T-cell (primary cell): ENCODE measurements at places on chromosomes 6 and 20. TPM values are rescaled to one million over a fixed set of nuclear protein-coding genes. Genes with fewer than 3 reads are reported as not detected.

- DNase-seq, result peak; percentile 54
These were observed 66.7 kb upstream of the TIAM2 start for GRCh38 chr6:154928325-154928922.

DNA sequence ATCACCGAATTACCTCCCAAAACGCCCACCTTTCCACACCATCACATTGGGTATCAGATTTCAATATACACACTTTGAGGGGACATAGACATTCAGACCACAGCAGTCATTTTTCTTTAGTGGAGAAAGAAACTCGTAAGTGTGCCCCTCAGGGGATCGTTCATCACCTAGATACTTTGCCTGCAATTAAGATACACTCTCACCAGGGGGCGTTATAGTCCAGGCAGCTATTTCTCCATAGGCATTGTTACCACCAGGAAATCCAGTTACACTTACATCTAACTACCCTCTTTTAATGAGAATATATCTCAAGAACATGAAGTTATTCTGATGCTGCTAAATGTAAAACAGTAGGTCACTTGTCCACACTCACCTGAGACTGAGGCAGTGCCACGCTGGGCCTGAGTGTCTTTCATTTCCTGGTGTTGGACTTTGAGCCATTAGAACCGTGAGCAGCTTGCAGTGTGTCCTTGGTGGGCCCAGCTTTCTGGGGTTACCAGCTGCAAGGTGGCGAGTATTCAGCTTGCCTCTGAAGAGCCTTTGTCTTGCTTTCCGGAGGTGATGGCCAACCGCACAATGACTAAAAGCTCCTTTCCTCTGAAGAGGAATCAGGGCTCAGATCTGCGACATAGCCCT lies 35.1 kb upstream of the UNC93A start:
- no peak for DNase-seq

GRCh38 chr6:134517868-134518267 lies 200.0 kb upstream of the SGK1 start:
- no peak for DNase-seq

- no peak for DNase-seq
These were observed 89.0 kb upstream of the SUPT3H start for GRCh38 chr6:45466686-45467085.

DNA sequence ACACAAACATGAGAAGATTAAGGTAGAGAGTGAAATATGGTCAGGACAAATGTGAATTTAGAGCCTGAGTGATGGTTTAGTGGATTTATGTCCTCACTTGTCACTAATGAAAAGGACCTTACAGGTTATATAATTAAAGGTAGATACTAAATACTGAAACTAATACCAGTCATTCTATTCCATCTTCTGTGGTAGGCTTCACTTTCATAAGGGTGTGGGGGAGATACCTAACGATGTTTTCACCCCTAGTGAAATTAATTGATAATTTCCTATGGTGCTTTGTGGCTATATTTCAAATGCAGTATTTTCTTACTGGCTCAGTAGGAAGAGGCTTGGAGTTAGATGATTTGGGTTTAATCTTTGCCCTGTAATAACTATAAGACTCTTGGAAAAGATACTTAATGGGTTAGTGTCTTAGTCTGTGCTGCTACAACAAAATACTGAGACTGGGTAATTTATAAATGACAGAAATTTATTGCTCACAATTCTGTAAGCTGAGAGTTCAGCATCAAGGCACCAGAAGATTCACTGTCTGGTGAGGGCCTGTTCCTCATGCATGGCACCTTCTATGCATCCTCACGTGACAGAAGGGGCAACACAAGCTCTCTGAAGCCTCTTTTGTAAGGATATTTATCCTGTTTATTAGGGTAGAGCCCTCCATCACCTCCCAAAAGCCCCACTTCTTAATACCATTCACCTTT lies 21.3 kb downstream of the RNF217 start:
- DNase-seq, result no peak

DNA sequence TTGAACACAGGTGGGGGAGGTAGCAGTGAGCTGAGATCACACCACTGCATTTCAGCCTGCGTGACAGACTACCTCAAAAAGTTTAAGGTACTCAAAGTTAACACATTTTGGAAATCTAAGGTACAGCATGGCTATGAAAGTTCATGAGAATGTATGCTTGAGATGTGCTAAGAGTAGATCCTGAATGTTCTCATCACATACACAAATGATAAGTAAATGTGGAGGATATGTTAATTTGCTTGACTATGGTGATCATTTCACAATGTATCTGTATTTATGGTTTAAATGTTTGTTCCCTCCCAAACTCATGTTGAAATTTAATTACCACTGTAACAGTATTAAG lies 20.1 kb upstream of the SERPINB1 start:
- DNase-seq, result no peak

DNA sequence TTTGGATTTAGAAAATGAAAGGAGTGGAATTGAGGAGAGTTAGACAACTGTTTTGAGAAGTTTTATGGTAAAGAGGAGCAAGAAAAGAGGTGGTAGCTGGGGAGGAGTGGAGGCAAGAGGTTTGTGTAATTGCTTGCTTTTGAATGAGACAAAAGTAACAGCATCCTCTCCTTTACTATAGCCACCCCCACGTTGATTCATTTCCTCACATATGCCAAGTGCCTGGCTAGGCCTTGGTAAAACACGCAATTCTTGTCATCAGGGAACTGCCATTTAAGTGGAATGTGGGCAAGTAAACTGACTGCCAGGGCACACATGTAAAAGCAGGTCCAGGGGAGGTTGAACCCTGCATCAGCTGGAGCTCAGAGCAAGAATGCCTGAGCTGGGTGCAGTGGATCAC lies 4.1 kb downstream of the MTRES1 start:
- DNase-seq, result no peak

DNA sequence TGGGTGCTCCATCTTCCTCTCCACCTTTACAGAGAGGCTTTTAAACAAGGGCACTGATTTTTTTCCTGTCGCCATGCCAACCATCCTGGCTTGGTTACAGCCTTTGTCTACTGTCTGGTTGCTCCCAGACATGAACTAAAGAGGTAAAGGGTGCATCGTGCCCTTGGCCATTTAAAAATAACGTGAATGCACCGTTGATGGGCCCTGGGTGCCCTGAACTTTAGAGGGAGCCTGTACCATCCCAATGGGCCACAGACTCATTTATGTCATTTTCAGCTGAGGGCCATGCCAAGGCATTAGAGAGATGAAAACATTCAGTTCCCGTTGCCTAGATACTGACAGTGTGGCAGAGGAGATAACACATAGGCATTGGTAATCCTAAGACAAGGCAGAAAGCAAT lies 23.3 kb downstream of the TMC2 start:
- no peak for DNase-seq

GRCh38 chr20:63103402-63104311 lies 96.9 kb upstream of the BHLHE23 start:
- DNase-seq, result no peak

DNA sequence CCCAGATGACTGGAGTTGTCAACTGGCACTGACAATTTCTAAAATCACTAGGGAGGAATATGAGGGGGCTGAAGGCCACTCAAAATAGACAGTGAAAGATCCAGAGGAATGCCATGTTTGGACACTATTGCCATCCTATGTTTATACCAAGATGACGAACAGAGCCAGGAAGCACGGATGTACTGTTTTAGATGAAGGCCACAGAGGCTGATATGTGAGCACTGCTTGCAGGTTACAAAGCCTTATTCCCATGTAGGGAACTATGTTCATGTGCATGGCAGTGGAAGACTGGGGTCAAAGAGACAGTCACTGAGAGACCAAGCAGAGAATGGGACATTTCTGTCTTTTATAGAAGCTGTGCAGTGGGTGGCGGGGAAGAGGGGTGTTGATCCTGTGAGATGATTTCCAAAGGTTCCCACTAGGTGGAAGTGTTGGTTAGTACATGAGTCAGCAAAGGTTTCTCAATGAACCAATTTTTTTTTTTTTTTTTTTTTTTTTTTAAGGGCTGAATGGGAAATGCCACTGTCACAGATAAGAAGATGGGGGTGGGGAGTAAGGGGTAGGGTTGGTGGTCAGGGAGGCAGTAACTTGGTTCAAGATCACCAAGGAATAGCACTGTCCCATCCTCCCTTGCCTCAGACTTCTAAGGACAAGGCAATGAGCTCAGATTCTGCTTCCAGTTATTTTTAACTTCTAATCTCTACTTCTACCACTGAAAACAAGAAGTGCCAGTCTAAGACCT lies 46.7 kb upstream of the MOCS1 start:
- no peak for DNase-seq

GRCh38 chr20:15406072-15406471 lies 1068.7 kb upstream of the FLRT3 start:
- no peak for DNase-seq

DNA sequence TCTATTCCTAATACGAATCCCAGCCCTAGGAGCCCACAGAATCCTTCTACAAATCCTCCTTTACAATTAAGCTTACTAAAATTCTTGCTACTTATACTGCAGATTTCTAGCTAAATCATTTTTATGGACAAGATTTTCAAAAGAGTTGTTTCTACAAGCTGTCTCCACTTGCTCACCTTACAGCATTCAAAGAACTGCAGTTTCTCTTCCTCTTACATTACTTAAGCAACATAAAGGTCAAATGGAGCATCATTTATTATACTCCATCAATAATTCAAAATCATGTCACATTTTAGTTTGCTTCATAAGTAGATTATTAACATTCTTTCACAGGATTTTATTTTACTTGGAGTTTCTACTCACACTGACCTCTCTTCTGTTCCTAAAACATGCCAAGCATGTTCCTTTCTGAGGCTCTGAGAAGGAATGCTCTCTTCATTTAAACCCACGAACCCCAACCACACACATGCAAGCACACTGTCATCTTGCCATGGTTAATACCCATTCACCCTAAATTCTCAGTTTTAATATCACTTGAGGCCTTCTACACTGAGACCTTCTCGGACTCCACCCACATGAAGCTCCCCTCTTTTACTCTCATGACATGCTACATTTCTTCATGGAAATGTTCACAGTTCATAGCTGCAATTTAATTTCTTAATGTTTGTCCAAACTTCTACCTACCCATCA lies 388.2 kb downstream of the TBC1D32 start:
- DNase-seq, result no peak

GRCh38 chr6:28269492-28269891 lies 2.5 kb downstream of the ZSCAN26 start:
- DNase-seq, result no peak

GRCh38 chr20:21323640-21324039 lies 20.5 kb downstream of the XRN2 start:
- no peak for DNase-seq

- no peak for DNase-seq
These were observed 244.4 kb upstream of the HSF2 start for GRCh38 chr6:122154912-122155575.

DNA sequence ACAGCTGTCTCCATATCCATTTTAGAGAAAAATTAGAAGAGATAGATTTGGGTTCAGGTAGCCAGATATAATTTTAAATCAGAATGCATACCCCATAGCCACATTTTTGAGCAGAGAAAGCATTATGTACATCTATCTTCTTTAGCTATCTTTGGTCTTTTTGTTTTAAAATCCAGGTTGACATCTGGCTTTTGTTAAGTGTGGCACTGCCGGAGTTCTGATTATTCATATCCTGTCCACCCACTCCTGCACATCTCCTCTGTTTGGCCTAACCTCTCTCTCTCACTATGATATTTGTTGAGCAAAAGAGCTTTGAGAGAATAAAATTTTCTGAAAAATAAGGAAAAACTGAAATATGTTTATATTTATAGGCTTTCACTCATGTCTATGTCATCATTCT lies 189.7 kb downstream of the PACRG start:
- no peak for DNase-seq

DNA sequence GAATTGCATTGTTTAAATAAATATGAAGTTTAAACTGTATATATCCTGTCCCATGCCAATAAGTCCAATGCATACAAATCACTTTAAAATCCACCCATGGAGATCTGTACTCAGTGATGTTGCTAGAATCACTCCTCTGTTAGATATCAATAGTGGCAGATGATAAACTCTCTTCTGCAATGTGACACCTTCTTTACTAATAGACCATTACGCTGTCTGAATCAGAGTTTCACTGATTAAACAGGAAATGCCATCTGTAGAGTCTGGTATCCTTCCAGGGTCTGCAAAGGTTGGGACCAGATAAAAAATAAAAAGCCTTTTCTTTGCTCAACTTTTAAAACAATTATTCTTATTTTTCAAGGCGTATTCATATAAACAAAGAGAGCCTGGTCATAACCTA lies 134.5 kb downstream of the EDN3 start:
- no peak for DNase-seq

DNA sequence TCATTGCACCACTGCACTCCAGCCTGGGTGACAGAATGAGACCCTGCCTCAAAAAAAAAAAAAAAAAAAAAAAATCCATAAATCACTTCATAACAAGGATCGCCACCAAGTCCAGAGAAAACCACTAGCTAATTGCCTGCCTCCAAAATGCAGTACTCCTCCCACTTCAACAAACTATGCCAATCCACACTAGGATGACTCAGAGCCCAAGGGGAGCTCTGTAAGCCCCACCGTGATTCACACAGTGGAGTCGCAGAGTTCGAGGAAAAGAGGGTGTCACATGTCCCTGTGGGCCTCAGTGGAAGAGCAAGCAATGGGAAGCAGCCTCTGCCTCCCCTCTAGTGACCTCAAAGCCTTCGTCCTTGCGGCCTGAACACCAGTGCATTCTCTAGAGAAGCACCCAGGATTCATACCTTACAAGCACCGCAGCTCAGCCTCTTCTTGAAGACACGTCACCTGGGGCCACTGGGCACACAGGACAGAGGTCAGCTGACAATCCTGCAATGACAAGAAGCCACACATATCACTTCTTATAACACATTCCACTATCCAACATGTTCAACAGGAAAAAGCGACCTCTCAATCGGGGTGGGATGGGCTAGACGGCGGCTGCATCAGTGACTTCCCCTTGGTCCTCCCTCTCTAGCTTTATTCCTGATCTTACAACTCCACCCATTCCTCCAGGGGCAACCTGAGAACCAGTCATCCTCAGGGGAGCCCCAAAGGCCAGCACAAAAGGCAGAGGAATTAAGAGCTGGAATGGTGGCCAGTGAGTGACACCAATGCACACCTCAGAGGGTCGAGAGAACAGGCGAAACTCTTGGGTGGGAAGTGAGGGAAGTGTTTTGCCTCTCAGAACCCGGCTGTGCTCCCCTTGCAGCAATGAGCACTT lies 8.9 kb downstream of the SNHG17 start:
- no peak for DNase-seq

GRCh38 chr20:57736738-57737347 lies 27.0 kb upstream of the PMEPA1 start:
- no peak for DNase-seq

DNA sequence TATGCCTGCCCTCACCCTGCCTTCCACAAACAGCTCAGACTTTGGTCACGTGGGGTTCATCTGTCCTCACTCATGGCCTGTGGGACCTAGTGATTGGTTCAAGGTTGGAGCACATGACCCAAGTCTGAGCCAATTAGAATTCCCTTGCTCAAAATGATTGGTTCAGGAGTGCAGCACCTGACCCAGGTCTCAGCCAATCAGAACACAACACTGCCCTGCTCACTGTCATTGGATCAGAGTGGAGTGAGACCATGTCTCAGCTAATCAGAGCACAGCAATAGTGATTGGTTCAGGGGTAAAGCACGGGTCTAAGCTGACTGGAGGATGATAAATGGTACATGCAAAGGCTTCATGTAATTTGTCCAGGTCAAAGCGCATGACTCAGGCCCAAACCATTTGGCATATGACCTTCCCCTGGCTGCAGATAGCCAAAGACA lies 102.2 kb downstream of the PREX1 start:
- DNase-seq, result no peak

Gene TP53TG5
- not detected for total RNA-seq

Gene KAT14
- total RNA-seq, result 22.2 TPM

Gene CCN2
- total RNA-seq, result 1.3 TPM

Gene HLA-DMB
- total RNA-seq, result 9.8 TPM

Gene AKAP12
- 0.43 TPM for total RNA-seq

Gene TNNC2
- total RNA-seq, result not detected

Gene TMEM14C
- total RNA-seq, result 45.2 TPM

Gene ERMARD
- total RNA-seq, result 24.7 TPM
